ENCODE measurements at places on chromosomes 7 and 10. TPM values are rescaled to one million over a fixed set of nuclear protein-coding genes. Genes with fewer than 3 reads are reported as not detected.

DNA sequence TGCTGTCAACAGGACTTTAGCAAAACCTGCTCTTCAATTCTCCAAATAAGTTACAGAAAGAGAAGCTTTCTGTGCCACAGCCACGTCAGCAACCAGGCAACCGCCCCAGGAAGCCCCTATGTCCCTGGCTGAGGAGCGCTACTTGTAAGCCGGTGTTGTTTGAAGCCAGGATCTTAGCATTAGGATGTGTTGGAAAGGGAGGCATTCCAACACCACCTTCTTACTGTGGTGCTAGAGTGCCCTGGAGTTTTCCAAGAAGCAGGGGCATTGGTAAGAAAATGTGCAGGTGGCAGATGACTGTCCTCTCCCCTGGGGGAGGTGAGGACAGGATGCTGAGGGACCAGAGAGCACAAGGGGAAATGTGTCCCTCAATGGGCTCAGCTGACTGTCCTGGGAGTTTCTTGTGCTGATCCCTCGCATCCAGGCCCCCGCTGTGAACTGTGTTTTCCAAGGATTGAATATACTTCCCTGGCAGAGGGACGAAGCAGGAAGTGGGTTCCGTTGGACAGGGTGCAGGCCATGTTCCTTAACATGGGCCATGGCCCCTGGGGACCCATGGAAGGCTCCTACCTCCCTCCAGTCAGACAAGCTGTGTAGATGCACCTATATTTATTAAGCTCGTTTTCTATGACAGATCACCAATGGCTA lies 139.6 kb upstream of the GDF10 start:
- DNase-seq, result no peak

NXPH1 gene
- total RNA-seq, result 0.24 TPM

C10orf143 gene
- 7.6 TPM for total RNA-seq

- DNase-seq, result no peak
These were observed 52.6 kb downstream of the CACNA2D1 start for GRCh38 chr7:82390936-82391335.

- no peak for DNase-seq
These were observed 100.5 kb downstream of the INPP5A start for GRCh38 chr10:132638130-132638515.

DNA sequence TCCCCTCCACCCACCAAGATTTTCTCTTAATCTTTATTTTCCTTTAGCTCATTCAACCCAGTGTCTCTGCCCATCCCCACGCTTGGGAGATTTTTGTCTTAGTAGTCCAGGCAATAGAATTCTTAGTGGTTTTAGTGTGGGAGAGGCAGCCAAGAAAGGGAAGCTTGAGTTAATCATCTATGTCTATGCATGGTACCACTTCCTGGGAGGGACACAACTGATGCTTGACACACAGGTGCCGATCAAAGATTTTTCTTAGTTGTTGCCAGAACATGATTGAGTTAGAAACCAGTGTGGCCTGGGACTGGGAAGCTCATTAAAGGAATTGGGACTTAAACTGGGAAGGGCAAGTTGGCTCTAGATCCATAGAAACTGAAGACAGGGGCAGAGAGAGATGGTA lies 3.1 kb downstream of the STRA8 start:
- no peak for DNase-seq

- DNase-seq, result no peak
These were observed 52.2 kb downstream of the CUBN start for GRCh38 chr10:17077346-17077781.

- no peak for DNase-seq
These were observed 116.3 kb downstream of the ABLIM1 start for GRCh38 chr10:114541797-114542160.

DNA sequence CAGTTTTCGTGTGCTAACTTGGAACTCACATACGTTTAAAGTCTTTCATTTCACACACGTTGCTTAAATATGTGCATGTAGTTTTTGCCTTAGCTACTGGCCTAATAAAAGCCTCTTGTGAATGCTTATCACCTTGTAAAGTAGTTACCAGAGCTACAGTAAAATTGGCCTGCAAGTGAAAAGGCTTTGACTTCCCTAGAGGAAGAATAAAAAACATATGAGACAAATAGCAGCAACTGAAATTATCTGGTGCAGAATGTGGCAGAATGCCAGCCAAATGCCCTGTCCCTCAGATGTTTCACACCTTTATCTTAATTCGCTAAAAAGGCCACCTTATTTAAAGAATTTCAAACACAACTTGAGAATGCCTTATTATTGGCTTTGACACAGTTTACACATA lies 28.1 kb upstream of the RPA3 start:
- DNase-seq, result no peak

DNA sequence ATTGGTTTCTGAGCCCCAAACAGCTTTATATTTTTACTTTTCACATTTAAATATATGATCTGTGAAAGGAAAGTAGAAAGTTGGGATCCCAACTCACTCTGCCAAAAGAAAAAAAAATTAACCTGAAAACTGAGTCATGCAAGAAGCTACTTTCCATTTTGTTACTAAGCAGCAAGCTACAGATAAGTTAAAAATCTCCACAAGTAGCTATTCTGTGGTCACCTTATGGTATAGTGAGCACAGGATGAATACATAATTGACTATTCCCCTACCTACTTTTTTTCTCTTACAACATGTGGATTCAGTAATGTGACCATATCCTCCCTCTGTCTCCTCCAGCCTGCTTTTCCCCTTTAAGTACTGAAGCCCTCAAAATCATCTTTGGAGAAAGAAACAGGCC lies 30.3 kb upstream of the CREB3L2 start:
- DNase-seq, result no peak
